Activated naive CD8-positive, alpha-beta T cell treated with anti-CD3 and anti-CD28 coated beads, Interleukin-2, amount 10 ng/mL, durations not matched to agents 7 days and 5 days (primary cell): ENCODE measurements at places on chromosomes 2 and 18.

- DNase-seq, result no peak
Observed at GRCh38 chr2:9941196-9941995, 10.1 kb upstream of the GRHL1 start.

- DNase-seq, result no peak
Observed at GRCh38 chr2:113406114-113406513, 31.4 kb upstream of the ZNG1B start.

GRCh38 chr2:19818039-19818438 is 83.7 kb downstream of the TTC32 start:
- DNase-seq, result no peak

DNA sequence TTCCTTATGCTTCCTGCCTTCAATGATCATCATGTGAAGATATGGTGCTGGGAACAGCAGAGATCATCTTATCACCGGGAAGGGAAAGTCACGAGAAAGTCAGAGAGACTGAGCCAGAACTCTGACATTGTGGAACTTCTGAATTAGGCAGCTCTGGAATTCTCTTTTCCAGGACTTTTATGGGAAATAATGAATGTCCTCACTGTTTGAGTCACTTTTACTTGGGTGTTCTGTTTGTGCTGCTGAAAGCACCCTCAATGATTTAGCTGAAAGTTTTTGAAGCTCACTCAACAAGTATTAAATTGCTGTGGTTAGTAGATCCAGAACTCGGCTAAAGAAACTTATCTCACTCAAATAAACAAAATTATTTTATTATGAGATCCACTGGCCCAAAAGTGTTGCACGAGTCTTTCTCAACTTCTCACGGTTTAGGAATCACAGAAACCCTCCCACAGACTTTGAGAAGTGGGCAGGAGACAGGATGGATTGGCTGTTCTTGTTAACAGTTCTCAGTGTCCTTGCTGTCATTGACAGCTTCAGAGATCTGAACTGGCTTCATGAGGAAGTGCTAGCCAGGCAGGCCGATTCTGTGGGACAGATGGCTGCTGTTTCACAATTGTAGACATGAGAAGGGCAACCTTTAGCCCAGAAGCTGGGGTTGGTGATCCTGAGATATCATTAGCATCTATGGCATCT is 26.4 kb upstream of the ATRAID start:
- no peak for DNase-seq

GRCh38 chr2:42706836-42707235 is 57.1 kb downstream of the OXER1 start:
- DNase-seq, result no peak

GRCh38 chr2:36125702-36126101 is 229.9 kb upstream of the CRIM1 start:
- DNase-seq, result no peak

DNA sequence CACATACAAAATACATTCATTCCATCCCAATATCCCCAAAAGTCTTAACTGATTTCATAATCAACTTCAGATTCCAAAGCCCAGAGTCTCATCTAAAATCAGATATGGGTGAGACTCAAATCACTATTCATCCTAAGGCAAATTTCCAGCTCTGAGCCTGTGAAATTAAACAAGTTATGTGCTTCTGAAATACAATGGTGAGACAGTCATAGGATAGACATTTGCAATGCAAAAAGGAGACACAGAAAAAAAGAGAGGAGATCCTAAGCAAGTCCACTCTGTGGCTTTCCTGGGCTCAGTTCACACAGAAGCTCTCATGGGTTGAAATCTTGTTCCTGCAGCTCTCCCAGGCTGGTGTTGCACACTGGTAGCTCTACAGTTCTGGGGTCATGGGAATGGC is 18.3 kb downstream of the ZNF892 start:
- no peak for DNase-seq
